Aorta (tissue), 5 donors: ENCODE measurements at places on chromosomes 7 and 10. TPM values are rescaled to one million over a fixed set of nuclear protein-coding genes. Genes with fewer than 3 reads are reported as not detected.
A peak's percentile ranks its signal among the peaks of the same experiment; 100 is the strongest.

Gene C10orf62
- total RNA-seq, result 0.29 TPM

Gene GPR85
- total RNA-seq, result 0.32 TPM

DNA sequence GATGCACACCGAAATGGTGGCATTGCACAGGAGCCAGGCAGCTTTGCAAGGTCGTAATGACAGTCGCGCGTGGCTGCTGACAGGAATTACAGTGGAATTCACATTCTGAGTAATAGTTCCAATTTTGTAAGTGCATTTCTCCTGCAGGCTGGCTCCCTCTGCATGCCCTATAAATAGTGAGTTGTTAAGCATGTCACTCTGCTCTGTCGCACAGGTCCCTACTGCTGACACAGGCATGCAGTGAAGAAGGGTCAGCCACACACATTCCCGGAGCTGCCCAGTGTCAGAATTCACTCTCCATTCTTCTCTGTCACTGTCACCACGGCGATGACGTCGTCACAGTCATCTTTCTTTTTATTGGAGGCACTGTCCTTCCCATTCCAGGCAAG, 49.2 kb upstream of the SHH start:
- DNase-seq, result no peak

GRCh38 chr10:132122939-132123445, 57.2 kb downstream of the JAKMIP3 start:
- DNase-seq, result peak; percentile 10
